Naive thymus-derived CD8-positive, alpha-beta T cell (primary cell): ENCODE measurements at places on chromosomes 1 and 21. TPM values are rescaled to one million over a fixed set of nuclear protein-coding genes. Genes with fewer than 3 reads are reported as not detected.

PODN gene
- not detected for total RNA-seq

CRYBG2 gene
- 0.75 TPM for total RNA-seq

SH2D5 gene
- total RNA-seq = not detected

CNIH4 gene
- total RNA-seq = 39.1 TPM

CLSTN1 gene
- total RNA-seq = 63.1 TPM

RASAL2 gene
- total RNA-seq = not detected

RNU1-4 gene
- 3,449 TPM for total RNA-seq

NUAK2 gene
- total RNA-seq = 46.9 TPM

FAM110D gene
- not detected for total RNA-seq

C1orf210 gene
- total RNA-seq = not detected

MYBPH gene
- total RNA-seq = not detected

TBX19 gene
- 3.6 TPM for total RNA-seq

C1QA gene
- 0.55 TPM for total RNA-seq
